ENCODE measurements at places on chromosomes 2 and 18.

DNA sequence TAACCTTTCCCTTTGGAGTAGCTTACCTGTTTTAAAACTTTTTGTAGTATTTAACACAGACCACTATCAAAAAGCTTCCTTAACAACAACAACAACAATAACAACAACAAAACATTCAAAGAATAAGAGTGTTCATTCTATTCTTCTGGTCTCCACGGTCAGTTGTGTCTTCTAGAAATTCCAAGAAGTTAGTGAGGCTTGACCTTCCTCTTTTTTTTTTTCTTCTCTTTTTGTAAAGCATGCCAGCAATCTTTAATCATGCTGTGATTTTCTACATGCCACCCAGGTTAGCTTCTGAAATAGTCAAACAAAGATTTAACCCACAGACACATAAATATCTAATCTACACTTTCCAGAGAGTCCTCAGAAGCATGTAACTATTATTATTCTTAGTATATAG, 28.4 kb upstream of the KLHL14 start:
- no peak for DNase-seq

DNA sequence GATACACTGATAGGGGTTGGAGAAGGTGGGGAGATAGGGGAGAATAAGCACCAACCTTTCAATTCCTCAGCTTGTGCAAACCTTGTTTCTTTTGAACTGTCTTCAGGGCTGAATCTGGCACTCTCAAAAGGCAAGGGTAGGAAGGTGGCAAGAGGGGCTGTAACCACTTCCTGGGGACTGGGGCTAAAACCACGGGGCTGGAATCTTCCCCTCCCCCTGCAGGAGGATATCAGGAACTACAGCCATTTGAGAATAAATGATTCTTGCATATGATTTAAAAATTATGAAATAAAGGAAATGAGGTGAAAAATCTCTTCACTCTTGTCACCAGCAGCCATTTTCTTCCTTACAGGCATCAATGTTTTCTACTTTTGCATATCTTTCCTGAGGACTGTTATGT, 50.8 kb downstream of the ATOH8 start:
- no peak for DNase-seq

DNA sequence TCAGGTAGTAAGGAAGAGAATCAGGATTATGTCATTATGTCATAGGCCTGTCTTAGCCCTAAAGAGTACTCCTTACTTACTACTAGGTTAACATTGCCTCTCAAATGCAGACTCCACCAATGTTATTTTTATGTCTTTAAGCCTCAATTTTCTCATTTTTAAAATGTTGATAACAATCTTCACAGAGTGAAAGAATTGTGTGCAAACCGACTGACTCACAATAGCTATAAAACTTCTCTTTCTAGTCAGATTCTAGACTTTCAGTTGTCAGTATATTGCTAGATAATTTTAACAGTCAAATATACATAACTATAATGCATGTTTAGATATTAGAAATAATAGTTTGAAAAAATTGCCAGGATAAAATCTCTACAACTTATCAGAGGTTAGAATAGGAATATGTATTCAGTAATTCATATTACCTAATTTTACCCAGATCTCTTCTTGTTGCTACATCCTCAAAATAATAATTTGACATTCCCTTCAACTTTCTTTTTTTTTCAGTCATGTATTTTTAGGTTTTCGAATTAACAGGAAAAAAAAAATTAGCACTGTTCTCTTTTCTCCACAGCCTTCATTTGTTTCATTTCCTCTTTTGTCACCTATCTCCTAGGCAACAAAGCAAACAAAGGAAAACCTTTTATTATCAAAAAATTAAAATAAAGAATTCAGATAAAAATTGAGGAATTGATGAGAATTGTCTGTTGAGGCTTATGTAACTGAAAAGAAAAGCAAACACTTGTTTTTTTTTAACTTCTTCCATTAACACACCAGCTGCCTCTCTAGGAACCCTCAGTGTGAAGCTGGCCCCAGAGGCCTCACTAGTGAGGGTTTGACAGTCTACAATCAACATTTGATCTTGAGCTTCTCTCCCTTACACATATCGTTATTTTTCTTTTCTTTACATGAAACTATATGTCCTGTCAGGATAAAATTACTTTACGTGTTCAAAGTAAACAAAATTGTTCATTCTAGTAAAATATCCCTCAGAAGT, 279.0 kb downstream of the CALCRL start:
- DNase-seq, result no peak

DNA sequence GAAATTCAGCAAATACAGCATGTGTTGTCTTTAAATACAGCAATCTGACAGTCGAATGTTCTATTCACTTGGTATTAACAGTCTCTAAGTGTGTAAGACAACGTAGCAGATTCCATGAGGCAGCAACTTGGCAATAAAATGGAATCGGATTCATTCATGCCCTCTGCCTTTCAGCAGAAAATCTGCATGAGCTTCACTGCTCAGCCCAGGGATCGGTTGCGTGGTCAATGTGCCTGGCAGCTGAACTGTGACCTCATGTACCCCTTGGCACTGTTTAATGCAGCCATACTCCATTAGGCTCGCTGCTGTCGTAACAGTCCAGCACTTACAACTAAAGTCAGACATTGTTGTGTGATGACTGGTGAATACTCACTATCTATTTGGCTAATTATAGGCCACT, 17.7 kb upstream of the RGPD4 start:
- DNase-seq, result no peak

- DNase-seq, result no peak
Observed at GRCh38 chr2:162038725-162039124, 35.3 kb downstream of the DPP4 start.

- no peak for DNase-seq
Observed at GRCh38 chr2:128420776-128421175, 102.1 kb upstream of the HS6ST1 start.

- DNase-seq, result no peak
Observed at GRCh38 chr2:232776435-232776834, at the start of gene KCNJ13. Gene KCNJ13, minus strand, starts transcription at chr2:232776565. Its CDS starts 5,203 bp downstream, at chr2:232771362.

DNA sequence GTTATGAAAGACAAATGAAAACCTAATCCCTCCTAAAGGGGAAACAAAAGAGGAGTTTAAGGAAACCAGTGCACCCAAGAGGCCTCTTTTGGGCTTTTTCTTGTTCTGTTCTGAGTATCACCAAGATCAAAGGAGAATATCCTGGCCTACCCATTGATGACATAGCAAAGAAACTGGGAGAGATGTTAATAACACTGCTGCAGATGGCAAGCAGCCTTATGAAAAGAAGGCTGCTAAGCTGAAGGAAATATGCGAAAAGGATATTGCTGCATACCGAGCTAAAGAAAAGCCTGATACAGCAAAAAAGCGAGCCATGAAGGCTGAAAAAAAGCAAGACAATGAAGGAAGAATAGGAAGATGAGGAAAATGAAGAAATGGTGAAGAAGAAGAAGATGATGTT, 23.6 kb upstream of the STAT4 start:
- no peak for DNase-seq

DNA sequence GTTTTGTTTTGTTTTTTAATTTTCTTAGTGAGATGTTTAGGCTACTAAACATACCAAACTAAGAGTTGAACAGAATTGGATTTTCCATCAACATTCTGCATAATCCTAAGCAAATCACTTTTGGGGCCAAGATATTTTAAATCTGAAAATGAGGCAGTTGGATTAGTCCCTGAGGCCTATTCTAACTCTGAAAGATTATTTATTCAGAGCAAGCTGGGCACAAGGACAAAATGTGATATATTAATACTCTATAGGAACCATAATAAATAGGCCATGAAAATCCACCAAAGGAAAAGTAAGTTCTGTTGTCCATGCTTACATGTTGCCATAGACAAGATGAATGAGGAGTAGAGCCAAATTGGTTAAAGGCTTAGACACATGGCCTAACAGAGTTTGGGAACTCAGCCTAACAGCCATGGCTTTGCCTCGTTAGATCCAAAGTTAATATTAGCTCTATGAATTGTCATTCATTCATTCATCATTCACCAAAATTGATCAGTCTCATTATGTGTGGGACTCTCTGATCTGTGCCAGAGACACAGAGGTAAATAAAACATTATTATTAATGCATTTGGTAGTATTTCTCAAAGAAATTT, 183.5 kb downstream of the SCG2 start:
- no peak for DNase-seq

- peak; percentile 18 for DNase-seq
Observed at GRCh38 chr18:70559446-70559845, 270.6 kb downstream of the SOCS6 start.

- DNase-seq, result no peak
Observed at GRCh38 chr2:150153646-150154307, 333.7 kb downstream of the RND3 start.

- DNase-seq, result no peak
Observed at GRCh38 chr2:122179492-122180165, 424.2 kb downstream of the TSN start.

All from NCI-H524 (cell line).